ENCODE measurements at places on chromosomes 6 and 20. TPM values are rescaled to one million over a fixed set of nuclear protein-coding genes. Genes with fewer than 3 reads are reported as not detected.
A peak's percentile ranks its signal among the peaks of the same experiment; 100 is the strongest.

DNA sequence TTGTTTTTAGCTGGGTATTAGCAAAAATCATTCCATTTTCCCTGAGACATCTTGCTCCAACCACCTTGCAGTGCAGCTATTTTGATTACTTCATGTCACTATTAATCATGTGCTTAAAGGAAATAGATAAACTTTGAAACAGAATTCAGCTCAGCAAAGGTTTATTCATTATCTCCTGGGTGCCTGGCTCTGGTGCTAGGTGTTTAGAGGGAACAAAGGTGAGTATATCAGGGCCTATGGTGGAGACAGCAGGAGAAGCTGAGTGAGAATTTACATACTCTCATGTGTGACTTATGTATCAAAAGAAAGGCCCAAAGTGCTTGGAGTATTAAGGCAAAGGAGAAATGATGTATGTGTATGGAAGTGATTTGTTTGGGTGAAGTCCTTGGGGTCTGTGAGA, 63.8 kb upstream of the BMP2 start:
- DNase-seq, result no peak

NKAIN4 gene
- not detected for total RNA-seq

DNA sequence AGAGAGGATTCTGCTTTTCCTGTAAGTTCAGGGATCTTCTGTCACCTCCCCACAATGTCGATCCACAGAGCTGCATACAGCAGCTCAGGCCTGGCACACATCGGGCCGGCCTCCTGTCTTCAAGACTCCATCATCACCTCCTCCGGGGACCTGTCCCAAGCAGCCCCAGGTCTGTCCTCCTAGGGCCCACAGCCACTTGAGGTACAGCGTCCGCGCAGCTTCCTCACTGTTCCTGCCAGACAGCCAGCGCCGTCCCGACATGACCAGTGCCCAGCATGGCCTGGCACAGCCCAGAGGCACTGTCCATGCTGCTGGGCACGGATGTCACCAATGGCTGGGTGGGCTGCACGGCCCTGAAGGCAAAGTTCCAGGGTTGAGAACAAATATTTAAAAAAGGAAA, 101.6 kb downstream of the DLL1 start:
- no peak for DNase-seq

C20orf141 gene
- not detected for total RNA-seq

GRCh38 chr20:31663838-31664695, 26.4 kb downstream of the COX4I2 start:
- no peak for DNase-seq

TIAM2 gene
- total RNA-seq, result 20.1 TPM

DNA sequence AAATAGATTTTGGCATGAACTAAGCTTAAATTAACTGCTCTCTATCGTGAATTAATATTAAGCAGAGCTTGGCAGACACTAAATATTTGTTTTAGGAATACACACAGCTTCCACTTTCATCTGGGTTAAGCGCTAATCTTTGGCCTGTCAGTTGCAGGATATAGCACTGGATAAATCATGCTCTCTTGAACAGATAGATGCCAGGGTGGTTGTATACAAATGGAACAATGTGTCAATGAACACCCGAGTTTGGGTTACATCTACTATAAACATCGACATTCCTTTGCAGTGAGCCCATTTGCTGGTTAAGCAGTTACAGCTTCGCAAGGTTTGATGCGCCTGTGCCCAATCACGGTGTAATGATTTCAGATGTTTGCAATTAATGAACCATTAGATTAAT, 338.2 kb upstream of the ZFP64 start:
- no peak for DNase-seq

DNA sequence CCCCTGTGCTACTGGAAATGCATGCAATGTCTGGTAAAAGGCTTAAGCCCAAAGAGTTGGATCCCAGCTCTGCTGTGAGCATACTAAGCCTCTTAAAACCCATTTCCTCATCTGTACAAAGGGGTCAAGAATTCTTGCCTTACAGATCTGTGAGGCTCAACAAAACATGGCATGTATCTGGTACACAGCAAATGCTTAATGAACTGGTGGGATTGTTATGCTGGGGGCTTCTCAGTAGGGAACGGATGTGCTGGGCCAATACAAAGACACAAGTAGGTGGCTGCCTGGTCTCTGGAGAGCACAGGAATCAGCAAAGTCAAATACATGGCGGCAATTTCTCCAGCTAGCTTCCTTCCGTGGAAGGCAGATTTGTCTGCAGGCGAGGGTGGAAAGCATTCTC, 62.3 kb downstream of the LAMP5 start:
- DNase-seq, result no peak

DNA sequence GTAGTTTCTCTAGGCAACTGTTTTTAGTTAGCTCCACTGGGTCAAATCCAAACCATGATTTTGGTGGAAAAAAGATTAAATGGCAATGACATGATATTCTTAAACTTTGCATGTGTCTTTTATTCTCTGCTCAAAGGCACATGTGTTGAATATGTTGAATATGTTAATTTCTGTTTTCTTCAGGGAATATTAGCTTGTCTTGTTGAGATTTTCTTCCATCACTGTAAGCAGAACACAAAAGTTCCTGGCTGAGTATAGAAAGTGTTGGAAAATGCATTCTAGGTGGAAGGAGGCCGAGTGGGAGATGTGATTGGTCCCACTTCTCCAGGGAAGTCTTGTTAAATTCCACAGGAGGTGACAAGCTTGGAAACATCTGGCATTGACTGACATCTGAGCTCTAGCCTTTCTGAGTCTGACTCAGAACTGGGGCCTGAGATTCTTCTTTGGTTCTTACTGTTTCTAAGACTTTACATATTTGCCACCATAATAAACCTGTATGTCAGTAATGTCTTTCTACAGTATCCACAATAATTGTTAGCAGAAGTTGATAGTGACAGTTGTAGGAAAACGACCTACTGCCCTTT, 81.1 kb downstream of the LAMA4 start:
- DNase-seq, result no peak

DNA sequence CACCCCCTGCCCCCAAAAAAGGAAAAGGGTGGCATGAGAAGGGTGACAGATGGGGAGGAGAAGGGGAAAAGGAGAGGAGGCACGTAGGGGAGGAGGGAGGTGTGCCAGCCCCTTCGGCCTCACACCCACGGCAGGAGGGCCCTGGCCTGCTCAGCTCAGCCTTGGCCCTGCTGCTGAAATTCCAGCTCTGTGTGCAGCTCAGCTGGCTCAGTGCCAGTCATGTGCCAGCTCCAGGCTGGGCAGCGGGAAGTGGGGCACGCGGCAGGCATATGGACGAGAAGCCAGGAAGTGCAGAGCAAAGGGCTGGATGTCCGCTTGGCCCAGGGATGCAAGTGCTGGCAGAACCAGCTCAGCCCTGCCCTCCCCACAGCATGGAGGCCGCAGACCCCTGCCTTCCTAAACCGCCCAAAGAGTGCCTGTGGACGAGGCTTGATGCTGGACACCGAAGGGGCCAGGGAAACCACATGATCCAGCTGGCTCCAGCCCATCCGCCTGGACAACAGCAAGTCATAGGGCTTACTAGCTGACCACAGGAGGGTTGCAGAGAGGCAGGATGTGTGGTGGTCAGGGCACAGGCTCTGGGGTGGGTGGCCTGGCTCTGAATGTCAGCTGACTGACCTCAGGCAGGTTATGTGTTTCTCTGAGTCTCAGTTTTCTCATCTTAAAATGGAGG, 60.2 kb downstream of the NOL4L start:
- peak; percentile 90 for DNase-seq

Measured in cardiac septum (tissue), 1 donor.